ENCODE measurements at places on chromosomes 16 and 17. TPM values are rescaled to one million over a fixed set of nuclear protein-coding genes. Genes with fewer than 3 reads are reported as not detected.

Gene SLC13A2
- total RNA-seq, result not detected

Gene HID1
- total RNA-seq, result 0.58 TPM

Gene ARHGAP44
- total RNA-seq, result 0.05 TPM

Gene MEIOC
- 0.36 TPM for total RNA-seq

Gene PRDM7
- not detected for total RNA-seq

Gene OR1G1
- total RNA-seq, result not detected

Gene USP43
- total RNA-seq, result 0.10 TPM

Gene DRC7
- total RNA-seq, result not detected

Gene CBFA2T3
- total RNA-seq, result 0.08 TPM

Gene SULT1A2
- total RNA-seq, result 0.36 TPM

Gene MGAT5B
- 0.72 TPM for total RNA-seq

Gene IRX3
- 0.50 TPM for total RNA-seq

Gene CACNG3
- not detected for total RNA-seq

Gene FBXW10
- total RNA-seq, result not detected

Gene FOXN1
- total RNA-seq, result not detected
